ENCODE measurements at places on chromosomes 4 and X. TPM values are rescaled to one million over a fixed set of nuclear protein-coding genes. Genes with fewer than 3 reads are reported as not detected.

DNA sequence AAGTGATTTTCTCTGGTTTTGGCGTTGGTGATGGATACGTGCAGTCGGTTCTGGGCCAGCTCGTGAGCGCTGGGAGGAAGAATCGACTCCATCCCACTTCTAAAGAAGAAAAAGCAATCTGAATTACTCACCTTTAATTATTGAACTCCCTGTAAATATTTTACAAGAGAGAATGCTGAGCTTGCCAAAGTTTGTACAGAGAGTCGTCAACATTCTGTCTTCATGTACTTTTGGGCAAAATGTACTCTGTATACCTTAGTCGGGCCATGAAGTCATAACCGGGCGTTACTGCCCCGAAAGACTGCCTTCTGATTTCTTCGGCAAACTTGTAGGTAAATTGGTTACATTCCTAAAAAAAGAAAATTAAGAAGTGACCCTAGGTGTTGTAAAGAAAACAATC is 5.5 kb downstream of the PNPLA4 start:
- no peak for DNase-seq

- DNase-seq = no peak
Measured at GRCh38 chrX:107576392-107576791, 51.9 kb upstream of the PRPS1 start.

GRCh38 chr4:54668014-54668611 is 10.4 kb downstream of the KIT start:
- DNase-seq = no peak

Gene CENPC
- total RNA-seq = 40.3 TPM

DNA sequence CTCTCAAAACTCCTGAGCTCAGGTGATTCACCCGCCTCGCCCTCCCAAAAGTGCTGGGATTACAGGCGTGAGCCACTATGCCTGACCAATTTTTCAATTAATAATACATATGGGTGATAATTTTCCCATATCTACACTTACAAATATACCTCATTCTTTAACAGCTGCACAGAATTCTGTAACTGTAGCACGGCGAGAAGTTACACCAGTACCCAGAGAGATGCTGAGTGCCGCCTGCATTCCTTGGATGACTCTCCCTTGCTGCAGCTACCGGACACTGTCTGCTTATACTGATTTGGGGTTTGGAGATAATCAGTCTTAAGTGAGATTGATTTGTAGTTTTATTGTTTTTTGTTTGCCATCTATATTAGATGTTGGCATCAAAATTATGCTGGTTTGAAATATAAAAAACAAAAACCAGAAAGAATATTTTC is 5.8 kb downstream of the TIFA start:
- no peak for DNase-seq

Gene FAM9B
- not detected for total RNA-seq

GRCh38 chrX:88613338-88613737 is 133.7 kb upstream of the CPXCR1 start:
- peak; percentile 63 for DNase-seq

DNA sequence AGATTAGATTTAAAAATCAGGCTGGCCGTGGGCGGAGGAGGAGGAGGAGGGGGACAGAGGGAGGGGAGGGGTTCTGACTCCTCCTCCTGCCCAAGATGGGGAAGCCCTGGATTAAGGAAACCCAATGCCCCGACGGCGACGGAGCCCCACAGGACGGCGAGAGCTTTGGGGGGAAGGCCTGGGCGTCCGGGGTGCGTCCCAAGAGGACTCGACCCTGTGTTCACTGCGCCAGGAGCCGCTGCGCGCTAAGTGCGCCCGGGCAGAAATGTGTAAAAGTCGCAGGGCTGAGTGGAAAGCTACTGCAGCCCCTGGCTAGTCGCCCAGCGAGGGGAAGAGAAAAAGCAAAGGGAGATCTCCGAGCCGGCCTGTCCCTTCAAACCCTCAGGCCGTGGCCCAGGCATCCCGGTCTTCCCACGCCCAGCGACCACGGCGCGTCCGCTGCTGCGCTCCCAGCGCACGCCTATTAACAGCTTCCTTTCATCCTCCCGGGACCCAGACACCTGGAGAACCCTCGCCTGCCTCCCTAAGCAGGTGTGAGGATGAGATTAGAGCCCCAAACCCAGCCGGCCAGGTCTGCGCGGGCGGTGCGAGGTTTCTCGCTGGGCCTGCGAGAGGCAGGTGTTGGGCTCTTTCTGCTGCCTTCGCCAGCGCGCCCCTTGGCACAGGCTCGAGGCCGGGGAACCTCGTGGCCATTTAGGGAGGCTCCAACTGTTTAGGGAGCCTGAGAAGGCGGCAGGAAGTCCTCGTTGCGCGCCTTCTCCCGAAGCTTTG is 1.4 kb upstream of the RPS6KA3 start:
- peak; percentile 69 for DNase-seq

DNA sequence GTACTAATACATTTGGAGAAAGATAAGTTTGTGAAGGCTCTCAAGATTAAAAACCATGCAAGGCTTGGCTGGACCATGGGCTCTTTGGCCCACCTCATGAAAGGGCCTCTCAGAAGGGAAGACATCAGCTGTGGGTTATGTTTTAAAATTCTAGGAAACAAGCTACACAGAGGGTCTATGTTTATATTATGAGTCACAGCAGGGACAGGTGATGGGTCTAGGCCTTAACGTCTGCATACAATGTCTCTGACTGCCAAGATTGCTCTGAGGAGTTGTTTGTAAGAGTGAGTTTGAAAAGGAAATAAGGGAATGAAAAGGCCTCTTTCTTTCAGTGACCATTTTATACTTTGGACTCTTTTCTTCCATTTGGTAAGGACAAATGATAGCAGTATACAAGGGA is 77.0 kb upstream of the ARMCX2 start:
- DNase-seq = no peak

DNA sequence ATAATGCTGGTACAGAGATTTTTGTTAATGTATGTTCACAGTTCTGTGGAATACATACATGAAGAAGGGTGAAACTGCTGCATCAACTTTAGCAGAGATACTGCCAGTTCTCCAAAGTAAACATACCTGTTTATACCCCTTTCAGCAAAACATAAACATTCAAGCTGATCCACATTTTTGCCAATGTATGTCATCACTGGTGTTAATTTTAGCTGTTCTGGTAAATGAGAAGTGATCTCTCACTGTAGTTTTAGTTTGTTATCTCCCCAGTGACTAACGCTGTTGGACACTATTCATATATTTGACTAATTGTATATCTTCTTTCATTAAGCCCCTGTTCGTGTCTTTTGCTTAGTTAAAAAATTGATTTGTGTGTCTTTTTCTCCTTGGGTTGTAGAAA is 82.0 kb downstream of the HAUS3 start:
- no peak for DNase-seq

Gene DNAJB14
- 20.3 TPM for total RNA-seq

Gene ADAM29
- not detected for total RNA-seq

- no peak for DNase-seq
Measured at GRCh38 chr4:68904786-68905185, 46.8 kb downstream of the UGT2A3 start.

DNA sequence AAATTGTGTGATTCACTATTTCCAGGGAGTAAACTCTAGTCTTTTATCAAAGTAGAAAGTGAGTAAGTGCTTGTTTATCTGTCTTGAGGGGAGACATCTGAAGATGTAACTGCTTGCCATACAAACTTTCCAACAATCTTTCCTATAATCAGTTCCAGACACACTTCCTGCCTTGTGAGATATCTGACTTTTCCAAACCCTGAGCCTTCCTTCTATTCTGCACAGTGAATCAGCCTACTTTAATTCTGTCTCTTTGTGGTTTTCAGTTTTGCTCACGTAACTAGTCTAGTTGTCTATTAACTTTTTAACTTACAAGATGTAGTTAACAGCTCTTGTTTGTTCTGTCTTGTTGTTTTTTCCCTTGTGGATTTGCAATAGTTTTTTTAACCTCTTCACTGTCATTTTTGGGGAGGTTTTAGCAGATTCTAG is 947.8 kb downstream of the C4orf33 start:
- DNase-seq = no peak

Gene HMX1
- not detected for total RNA-seq

- DNase-seq = no peak
Measured at GRCh38 chrX:69150281-69150960, 14.8 kb downstream of the PJA1 start.

Gene CPZ
- 4.3 TPM for total RNA-seq

GRCh38 chr4:128284317-128284716 is 3.3 kb downstream of the PGRMC2 start:
- peak; percentile 59 for DNase-seq

DNA sequence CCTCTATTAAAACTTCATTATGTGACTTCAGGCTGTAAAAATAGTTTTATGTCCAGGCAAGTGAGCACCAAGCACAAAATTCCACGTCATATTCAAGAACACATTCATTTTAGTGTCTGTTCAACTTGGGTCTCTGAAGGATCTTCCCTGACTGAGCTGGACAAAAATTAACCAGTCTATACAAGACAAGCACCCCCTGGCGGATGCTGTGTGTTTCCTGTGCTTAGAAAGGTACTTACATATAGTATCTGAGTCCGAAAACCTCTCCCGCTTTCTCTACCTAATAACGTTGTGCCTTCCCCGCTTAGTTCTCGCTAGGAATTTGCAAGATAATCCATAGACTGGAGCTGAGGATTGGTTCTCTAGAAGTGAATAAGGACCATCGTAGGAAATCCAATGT is 2214.5 kb upstream of the TENM3 start:
- DNase-seq = peak; percentile 41

DNA sequence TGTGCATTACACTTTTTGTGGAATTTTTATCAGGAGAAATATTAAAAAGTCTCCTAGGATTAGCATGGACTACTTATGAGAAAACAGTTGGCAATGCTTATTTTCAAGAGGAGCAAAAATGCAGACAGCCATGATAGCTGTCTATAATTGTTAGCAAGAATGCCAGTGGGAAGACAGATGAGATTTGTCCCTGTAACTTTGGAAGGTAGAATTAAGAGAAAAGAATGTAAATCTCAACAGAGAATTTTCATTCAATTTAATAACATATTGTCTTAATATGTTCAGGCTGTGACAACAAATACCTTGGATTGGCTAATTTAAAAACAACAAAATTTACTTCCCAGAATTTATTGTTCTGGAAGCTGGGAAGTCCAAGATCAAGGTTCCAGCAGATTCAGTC is 349.2 kb downstream of the IQCM start:
- DNase-seq = no peak

Gene DCLK2
- 1.9 TPM for total RNA-seq

Gene ANAPC10
- total RNA-seq = 42.0 TPM

GRCh38 chr4:169033660-169034059 is 23.6 kb upstream of the CBR4 start:
- DNase-seq = no peak

- peak; percentile 87 for DNase-seq
Measured at GRCh38 chr4:94758141-94758699, 465 bp downstream of the BMPR1B start.

- no peak for DNase-seq
Measured at GRCh38 chrX:115036029-115036428, 18.6 kb upstream of the IL13RA2 start.

Gene COX7B2
- total RNA-seq = not detected

- no peak for DNase-seq
Measured at GRCh38 chr4:25818371-25818871, 44.4 kb downstream of the SEL1L3 start.

Gene ATOH1
- total RNA-seq = 35.3 TPM

Gene SH3D19
- total RNA-seq = 54.3 TPM

Gene AR
- total RNA-seq = 8.8 TPM

Gene PTCHD1
- 1.7 TPM for total RNA-seq

GRCh38 chrX:24372021-24372763 is 11.8 kb downstream of the SUPT20HL1 start:
- no peak for DNase-seq

DNA sequence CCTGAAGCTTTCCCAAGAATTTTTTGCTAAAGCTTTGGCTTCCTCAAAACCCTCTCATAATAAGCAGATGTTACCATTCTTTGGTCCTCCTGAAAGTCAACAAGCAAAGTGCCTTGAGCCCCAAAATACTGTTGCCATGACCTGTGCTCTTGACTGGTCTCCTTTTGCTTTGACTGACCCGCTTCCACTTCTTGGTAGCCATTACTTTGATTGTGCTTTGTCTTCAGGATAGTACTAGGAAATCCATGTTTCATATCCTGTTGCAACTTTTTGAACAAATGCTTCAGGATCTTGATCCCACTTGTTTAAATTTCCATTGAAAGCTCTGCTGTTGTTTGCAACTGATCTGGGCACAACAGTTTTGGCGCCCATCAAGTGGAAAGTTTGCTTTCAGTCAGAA is 6.9 kb upstream of the OTOP1 start:
- no peak for DNase-seq

- DNase-seq = no peak
Measured at GRCh38 chrX:119638725-119639471, 32.7 kb upstream of the NKRF start.

DNA sequence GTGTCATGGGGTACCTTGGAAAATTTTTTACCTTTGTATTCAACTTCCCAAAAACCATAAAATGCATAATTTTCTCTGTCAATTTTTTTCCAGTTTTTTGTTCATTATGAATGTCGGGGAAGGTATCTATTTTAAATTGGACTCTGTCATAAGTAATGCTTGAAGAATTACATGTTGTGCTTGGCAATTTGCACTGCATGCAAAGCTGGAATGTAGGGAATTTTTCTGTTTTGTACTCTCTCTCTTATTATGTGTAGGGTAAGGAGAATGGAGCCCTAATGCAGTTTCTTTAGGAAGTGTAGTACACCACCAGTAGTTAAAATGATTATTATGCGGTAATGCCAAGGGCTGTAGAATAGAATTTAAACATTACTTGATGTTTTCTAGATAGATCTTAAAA is 137.7 kb upstream of the LIMCH1 start:
- no peak for DNase-seq

DNA sequence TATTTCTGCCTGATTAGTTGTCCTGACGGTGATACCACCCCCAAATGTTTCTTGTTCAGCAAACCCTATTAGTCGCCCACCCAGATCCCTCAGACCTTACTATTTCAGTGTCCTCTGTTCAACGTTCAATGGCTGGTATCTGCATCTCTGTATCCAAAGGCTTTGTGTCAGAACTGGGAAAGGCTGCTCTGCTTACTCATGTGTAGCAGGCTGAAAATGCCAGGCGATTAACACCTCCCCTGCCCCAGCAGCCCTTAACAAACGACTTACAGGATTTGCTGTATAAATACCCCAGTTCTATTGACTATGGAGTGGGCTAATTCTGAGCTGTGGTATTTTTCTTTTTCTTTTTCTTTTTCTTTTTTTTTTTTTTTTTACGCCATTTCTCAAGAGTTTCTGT is 415.0 kb downstream of the ZNF674 start:
- no peak for DNase-seq

Gene MFSD8
- total RNA-seq = 65.9 TPM

- peak; percentile 76 for DNase-seq
Measured at GRCh38 chr4:70895811-70896491, 6.2 kb upstream of the MOB1B start.

Gene UGT2A1
- not detected for total RNA-seq

GRCh38 chrX:22690116-22690515 is 309.6 kb upstream of the DDX53 start:
- peak; percentile 54 for DNase-seq

- DNase-seq = no peak
Measured at GRCh38 chr4:15366721-15367120, 61.1 kb upstream of the C1QTNF7 start.

GRCh38 chrX:16123222-16123786 is at the start of gene GRPR:
Gene GRPR (plus strand): TSS chrX:16123565. CDS start chrX:16123954, 389 bp downstream.
- peak; percentile 93 for DNase-seq

All from stomach (tissue), 19 donors.